CD4-positive, alpha-beta T cell treated with Interleukin-4 for 1 hour (primary cell): ENCODE measurements at places on chromosomes 16 and 17.

DNA sequence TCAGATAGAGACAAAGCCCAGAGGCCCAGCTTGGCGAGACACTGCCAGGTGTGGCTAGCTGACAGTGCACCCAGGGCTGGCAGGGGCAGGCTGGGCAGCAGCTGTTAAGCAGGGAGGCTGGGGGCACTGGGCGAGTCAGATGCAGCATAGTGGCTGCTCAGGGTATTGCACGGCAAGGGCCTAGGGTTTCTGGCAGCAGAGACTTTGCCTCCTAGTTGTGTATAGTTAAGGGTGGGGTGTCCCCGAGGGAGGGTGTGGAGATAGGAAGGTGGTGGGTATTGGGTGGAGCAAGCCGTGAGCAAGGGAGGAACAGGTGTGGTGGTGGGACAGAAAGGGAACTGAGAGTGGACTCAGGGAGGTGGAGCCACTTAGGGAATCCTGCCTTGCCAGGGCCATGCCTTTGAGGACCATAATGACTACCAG, 66.0 kb downstream of the SMPD3 start:
- DNase-seq: no peak

- no peak for DNase-seq
Measured at GRCh38 chr16:74888232-74888862, 96.6 kb downstream of the WDR59 start.

- DNase-seq: no peak
Measured at GRCh38 chr17:55654022-55654421, 68.6 kb downstream of the TMEM100 start.

GRCh38 chr16:1323296-1324239, 9.9 kb upstream of the BAIAP3 start:
- DNase-seq: no peak

DNA sequence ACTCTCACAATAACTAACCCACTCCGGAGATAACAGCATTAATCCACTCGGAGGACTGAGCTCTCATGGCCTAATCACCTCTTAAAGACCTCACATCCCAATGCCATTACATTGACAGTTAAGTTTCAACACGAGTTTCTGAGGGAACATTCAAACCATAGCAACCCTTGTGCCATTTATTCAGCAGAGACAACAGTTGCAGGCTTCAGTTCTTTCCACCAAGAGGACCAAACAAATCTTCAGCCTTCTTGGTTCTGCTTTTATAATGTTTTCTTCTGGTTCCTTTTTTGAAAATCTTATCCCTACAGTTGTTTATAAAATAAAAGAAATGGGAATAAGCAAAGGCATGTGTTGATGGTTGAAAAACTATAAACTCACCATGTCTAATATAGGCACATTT, 2.1 kb upstream of the CD300E start:
- no peak for DNase-seq

DNA sequence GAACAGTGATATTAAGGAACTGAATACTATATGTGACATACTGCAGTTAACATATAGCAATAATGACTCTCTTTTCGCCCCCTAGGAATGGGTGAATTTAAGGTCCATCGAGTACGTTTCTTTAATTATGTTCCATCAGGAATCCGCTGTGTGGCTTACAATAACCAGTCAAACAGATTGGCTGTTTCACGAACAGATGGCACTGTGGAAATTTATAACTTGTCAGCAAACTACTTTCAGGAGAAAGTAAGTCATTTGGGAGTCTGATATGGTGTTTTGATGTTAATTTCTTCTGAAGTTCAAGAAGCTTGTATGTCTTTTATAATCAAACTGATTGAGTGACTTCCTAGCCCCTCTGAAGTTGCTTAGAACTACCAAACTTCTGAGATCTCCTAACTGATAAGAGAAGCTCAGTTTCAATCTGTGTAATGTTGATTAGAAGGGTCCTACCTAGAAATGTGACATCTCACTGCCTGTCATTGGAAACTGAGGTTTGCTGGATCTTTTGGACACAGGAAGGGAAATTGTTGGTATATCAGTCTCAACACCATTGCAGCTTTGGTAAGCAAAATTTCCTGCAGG, 1.0 kb downstream of the UTP4 start:
- DNase-seq: peak; percentile 24
